Adrenal gland (tissue), 19 donors: ENCODE measurements at places on chromosomes 1 and 21. TPM values are rescaled to one million over a fixed set of nuclear protein-coding genes. Genes with fewer than 3 reads are reported as not detected.

The DNAJC28 gene
- 4.1 TPM for total RNA-seq

The SUSD4 gene
- total RNA-seq: 8.8 TPM

- DNase-seq: no peak
- H3K4me3 ChIP-seq: no peak overlapping the region
- no peaks in the 10 kb centered on the region for H3K4me1 ChIP-seq
- peaks cover 5% of the 10 kb centered on the region for H3K27me3 ChIP-seq
- H3K27ac ChIP-seq: no peak overlapping the region
- H3K36me3 ChIP-seq: no peaks in the 10 kb centered on the region
Observed at GRCh38 chr1:166999500-167000055, 10.5 kb downstream of the MAEL start.

DNA sequence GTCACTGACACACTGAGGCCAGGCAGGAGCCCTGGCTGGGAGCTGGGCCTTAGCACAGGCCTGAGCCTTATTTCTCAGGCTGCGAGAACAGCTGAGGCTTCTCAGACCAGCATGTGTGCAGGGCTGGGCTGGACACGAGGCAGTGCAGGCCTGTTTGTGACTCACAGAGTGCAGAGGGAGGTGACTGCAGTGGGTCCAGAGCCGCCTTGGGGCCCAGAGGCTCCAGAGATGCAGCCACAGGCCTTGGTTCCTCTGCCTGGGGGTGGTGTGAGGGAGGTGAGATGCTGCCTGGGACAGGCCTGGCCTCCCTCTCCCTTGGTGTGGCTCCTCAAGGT lies 61.2 kb upstream of the ETV3 start:
- H3K4me1 ChIP-seq: no peaks in the 10 kb centered on the region
- peaks cover 21% of the 10 kb centered on the region for H3K27me3 ChIP-seq
- H3K4me3 ChIP-seq: no peak overlapping the region
- H3K36me3 ChIP-seq: no peaks in the 10 kb centered on the region
- H3K27ac ChIP-seq: no peak overlapping the region
- no peak for DNase-seq

DNA sequence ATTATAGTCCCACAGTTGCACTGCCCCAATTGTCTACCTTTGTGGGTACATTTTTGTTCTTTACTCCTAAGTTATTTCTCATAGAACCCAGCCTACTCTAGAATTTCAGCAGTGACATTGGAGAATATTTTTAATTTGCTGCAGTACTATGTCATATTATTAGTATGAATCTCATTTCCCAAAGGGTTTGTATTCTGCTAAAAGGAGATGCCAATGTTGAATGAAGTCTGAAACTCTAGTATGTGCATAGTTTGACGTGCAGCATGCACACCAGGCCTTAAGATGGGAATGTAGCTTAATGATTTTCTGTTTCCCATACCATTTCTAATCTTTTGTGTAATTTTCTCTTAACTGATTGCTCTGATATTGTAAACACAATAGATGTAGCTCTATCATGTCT lies 10.5 kb upstream of the C1orf105 start:
- H3K4me3 ChIP-seq: no peak overlapping the region
- no peaks in the 10 kb centered on the region for H3K4me1 ChIP-seq
- no peak overlapping the region for H3K27ac ChIP-seq

GRCh38 chr1:84827976-84828375 lies 65.0 kb downstream of the LPAR3 start:
- H3K27ac ChIP-seq: no peak overlapping the region
- H3K4me1 ChIP-seq: no peaks in the 10 kb centered on the region
- DNase-seq: no peak
- H3K4me3 ChIP-seq: no peak overlapping the region

GRCh38 chr21:38240129-38240528 lies 16.7 kb upstream of the KCNJ15 start:
- no peaks in the 10 kb centered on the region for H3K36me3 ChIP-seq
- H3K27ac ChIP-seq: no peak overlapping the region
- H3K4me1 ChIP-seq: no peaks in the 10 kb centered on the region
- no peak overlapping the region for H3K4me3 ChIP-seq
- H3K27me3 ChIP-seq: no peaks in the 10 kb centered on the region
- DNase-seq: no peak

- H3K27me3 ChIP-seq: no peaks in the 10 kb centered on the region
- DNase-seq: no peak
- H3K4me1 ChIP-seq: no peaks in the 10 kb centered on the region
Observed at GRCh38 chr1:27682351-27682944, 10.5 kb upstream of the IFI6 start.
